ENCODE measurements at places on chromosomes 1 and 21.

DNA sequence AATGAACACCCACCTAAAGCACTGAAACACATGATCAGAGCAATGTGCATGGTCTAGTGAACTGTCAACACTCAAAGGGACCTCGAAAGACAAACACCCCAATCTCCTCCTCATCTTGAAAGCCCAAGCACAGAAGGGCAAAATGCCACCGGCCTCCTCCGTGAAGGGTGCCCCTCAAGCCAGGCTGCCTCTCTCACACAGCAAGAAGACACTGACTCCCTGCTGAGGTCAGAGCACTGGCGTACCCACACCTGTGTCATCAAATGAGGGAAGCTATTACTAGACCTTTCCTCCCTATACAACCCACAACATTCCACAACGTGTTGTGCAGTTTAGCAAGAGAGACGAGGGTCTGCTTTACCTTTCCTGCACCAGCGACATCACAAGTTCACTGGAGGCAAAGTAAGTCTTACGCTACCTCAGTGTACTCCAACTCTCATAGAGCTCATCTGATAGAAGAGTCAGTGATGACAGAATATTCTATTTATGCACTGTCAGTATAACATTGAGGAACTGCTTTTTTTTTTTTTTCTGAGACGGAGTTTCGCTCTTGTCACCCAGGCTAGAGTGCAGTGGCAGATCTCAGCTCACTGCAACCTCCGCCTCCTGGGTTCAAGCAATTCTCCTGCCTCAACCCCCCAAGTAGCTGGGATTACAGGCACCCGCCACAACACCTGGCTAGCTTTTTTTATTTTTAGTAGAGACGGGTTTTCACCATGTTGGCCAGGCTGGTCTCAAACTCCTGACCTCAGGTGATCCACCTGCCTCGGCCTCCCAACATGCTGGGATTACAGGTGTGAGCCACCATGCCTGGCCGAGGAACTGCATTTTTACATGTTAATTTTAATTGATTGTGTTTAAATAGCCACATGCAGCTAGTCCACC lies 3.3 kb downstream of the SH3BP5L start:
- no peak for DNase-seq

DNA sequence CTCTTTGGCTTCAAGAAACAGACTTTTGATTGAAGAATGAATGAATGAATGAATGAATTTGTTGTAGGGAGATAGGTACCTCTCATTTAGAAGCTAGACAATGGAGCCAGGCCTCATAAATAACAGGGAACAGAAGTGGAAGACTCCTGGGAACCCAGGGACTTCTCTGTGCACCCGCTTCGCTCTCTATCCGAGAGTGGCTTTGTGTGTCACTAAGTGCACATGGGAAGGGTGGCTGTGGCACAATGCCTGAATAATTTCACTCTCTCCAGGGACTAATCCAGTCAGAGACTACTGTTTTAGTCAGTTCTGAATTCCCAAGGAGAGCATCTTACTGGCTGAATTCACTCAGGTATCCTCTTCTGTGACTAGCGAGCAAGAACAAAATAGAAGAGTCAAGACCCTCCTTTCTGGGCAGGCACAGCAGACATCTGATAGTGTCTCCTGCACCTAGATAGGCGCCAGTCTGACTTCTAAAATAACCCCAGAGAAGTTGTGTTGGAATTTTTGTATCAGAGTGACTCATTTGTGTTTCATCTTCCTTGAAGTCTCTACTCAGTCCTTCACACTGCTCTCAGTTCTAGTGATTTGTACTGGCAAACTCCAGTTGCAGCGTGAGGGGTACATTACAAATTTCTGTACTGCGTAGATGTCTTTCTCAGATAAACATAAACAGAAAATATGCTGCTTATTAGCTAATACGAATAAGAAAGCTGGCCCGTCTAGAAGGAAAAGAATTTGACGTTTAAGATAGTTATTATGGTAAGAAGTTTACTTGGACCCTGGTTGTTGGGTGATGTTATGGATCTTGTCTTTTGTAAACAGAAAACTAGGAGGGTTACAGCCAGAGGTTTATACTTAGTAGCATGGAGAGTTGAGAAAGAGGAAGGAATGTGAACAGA lies 34.0 kb downstream of the BACH1 start:
- peak; percentile 76 for DNase-seq

DNA sequence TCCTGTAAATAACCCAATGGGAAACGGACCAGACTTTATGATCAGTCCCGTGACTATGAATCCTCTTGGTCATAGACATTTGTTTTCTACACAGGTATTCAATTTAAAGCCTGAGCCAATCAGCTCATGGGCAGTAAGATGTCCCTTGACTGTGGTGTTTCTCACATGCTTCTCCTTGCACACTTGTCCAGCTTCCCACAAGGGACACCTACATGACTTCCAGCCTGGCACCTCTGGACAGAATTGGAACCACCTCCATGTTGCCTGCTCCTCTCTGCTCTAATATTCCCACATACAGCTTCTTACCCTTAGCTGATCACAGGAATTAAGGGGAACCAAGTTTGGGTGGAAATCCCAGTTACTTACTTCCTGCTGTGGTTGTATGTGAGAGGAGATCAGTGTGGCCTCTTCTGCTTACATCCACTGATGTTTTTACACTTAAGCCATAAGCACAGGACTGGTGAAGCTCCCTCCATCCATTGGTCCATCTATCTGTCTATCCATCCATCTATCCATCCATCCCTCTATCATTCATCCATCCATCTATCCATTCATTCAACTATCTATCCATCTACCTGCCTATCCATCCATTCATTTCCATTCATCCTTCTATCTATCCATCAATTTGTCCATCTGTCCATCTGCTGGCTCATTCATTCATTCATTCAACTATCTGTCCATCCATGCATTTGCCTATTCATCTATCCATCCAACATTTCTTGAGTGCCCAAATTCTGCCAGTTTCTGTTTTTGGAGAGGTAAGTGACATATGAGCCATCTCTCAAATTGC lies 16.4 kb downstream of the RUNX1 start:
- no peak for DNase-seq

- DNase-seq = no peak
Measured at GRCh38 chr1:111404588-111404987, 22.9 kb downstream of the OVGP1 start.

DNA sequence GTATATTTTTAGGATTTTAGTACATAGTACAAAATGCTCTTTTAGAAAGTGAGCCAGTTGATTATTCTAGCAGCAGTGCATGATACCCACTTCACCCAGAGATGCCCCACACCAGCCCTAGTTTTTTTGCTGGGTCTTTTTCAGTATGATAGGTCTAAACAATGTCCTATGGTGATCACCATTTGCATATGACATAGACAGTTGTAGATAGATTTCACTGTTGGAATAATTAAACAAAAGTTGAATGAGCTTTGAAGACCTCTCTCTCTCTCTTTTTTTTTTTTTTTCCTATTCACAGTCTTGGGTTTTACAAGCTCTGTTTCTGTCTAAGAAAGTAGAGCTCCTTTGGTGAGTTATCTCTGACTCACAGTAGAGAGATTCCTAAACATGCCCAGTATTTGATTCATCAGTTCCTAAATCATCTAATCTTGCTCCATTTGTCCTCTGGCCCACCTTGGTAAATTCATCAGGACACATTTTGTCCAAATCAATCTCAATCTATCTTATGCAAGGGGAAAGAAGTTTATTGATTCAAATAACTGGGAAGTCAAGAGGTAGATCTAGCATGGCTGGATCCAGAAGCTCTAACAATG lies 44.7 kb upstream of the VAV3 start:
- DNase-seq = peak; percentile 25

DNA sequence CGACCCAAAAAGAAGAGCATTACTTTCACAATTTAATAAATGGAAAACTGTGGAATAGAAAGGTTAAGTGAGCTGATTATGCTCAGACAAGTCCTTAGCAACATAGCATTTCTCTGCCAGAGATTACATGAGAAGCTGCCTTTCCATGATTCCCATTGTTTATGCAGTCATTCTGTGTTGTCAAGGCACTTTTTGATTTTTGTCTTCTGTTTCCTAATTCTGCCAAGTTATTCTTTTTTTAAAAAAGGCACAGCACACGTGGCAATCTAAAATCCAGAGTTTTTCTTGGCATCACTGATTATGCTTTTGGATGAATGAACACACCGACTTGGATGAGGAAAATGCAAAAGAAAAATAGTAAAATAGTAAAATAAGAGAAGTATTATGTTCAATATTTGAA lies 185.0 kb downstream of the RGS7 start:
- no peak for DNase-seq

DNA sequence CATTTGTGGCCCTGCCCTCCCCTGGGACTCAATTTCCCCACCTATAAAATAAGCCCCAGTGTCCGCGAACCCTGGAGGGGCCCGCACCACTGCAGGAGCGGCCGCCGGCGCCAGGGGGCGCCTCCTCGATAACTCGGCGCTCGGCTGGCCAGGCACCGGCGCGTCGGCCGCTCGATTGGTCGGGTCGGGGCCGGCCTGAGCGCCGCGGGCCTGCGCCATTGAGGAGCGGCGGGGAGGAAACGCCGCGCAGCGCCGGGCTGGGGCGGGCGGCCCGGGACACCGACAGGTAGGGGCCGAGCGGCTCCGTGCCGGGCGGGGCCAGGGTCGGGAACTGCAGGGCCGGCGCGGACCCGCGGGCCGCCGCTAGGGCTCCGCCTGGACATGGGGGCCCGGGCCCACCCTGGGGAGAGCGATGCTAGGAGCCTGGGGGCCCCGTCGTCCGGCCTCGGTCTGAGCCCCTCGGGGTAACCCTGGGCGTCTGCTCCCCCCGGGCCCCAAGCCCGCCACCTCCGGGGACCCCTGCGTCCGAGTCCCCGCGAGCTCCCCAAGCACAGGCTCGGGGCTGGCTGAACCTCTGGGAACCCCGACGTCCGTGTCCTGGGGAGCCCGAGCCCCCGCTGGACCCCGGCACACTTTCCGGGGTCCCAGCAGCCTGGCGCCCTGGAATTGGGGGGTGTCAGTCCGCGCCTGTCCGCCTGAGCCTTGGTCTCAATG lies at the start of gene VPS13D:
TSS of gene VPS13D (plus strand) at position 196 of the 714 bp plus-strand sequence. CDS start 4,237 bp downstream, outside the sequence.
- DNase-seq = peak; percentile 71

DNA sequence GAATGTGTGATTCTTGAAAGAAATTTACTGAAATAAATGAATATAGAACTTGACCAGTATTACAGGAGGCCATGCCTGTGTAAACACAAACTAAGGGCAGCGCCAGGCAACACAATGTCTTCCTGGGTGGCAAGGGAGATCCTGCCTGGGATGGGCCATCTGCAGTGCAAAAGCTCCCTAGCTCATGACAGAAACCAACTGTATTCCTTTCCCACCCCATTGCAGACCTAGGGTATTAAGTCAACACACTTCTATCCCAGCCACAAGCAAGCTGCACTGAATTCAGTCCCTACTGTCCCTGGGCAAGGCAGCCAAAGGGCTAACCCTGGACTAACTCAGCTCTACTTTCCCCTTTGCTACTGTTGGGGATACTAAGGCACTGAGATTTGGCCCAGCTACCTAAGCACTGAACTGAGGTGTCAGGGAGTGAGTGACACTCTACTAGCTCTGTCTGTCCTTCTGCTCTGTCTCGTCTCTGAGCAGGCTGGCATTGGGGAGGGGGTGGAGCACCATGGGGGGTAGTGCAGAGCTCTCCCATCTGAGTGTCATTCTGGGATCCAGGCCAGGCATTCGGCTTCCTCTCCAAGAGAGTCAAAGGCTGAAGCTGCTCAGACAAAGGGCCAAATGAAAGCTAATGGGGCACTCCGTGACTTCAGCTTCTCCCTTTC lies 2.5 kb downstream of the INKA2 start:
- DNase-seq = no peak

GRCh38 chr1:18288722-18289121 lies 181.1 kb downstream of the IGSF21 start:
- DNase-seq = no peak

DNA sequence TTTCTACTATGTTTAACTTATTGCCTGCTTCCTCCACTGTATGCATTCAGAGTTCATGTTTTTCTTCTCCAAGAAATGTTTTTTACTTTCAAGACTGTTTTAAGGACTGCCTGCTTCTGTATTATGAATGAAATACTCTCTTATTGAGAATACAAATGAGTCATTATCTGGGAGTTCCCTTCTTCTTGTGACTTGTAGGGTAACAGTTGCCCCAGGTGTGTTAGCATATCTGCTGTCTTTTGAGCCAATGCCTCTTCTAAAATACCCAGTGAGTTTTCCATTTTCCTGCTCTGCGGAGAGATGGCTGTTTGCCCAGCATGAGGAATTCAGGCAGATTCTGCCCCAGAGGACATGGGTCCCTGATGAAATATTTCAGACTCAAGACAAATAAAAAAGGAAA lies 34.1 kb upstream of the ST6GALNAC5 start:
- no peak for DNase-seq

GRCh38 chr1:94622757-94623156 lies 81.2 kb upstream of the F3 start:
- peak; percentile 54 for DNase-seq

DNA sequence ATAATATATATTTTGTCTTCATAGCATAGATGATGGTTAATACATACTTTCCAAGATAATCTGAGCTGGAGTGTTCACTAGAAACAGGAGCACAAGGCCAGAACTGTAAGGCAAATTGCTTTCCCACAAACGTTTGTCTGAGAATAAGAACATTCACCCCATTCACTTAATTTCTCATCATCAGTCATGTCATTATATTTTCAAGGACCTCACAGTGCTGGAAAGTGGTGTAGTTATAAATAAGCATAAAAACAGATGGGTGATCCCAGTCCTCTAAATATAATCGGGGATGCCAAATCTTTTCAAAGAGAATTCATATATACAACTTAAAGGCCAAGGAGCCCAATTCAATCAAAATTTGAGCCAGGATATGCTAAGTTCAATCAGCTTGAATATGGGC lies 8.4 kb downstream of the PRRX1 start:
- DNase-seq = no peak

GRCh38 chr1:6180707-6181311 lies 688 bp upstream of the CHD5 start:
- DNase-seq = no peak

DNA sequence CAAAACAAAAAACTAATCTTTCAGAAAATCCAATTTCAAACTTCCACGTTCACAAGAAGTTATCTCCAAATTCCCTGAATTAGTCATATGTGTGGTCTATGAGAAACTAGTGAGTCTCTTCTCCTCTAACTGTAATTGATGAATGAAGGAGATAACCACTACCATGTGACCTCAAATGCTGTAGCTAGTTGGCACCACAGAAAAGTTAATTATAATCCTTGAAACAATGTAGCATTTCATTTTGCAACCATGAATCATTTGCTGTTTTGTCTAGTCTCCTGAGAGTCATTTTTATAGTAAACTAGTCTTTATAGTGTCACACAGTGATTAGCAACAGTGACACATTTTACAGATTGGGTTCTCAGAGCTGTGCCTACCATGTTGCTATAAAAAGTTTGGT lies 287.5 kb downstream of the LRRIQ3 start:
- DNase-seq = no peak

DNA sequence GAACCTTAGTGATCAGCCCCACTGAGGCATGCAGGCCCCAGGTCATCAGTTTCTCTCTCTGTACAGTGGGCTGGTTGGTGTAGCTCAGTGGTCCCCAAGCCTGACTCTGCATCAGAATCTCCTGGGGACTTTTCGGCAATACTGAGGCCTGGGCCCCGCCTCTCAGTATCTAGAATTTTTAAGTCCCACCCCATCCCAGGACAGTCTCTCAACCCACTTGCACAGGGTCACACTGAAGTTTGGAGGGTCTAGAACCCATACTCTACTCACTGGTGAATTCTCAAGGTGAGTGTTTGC lies 216.4 kb downstream of the MATN1 start:
- DNase-seq = no peak

GRCh38 chr1:78222225-78222959 lies 176.6 kb downstream of the GIPC2 start:
- peak; percentile 33 for DNase-seq
